CD4-positive, alpha-beta T cell treated with Interleukin-2 at 100 ng/mL for 4 hours (primary cell): ENCODE measurements at places on chromosomes 3 and 15.
A peak's percentile ranks its signal among the peaks of the same experiment; 100 is the strongest.

DNA sequence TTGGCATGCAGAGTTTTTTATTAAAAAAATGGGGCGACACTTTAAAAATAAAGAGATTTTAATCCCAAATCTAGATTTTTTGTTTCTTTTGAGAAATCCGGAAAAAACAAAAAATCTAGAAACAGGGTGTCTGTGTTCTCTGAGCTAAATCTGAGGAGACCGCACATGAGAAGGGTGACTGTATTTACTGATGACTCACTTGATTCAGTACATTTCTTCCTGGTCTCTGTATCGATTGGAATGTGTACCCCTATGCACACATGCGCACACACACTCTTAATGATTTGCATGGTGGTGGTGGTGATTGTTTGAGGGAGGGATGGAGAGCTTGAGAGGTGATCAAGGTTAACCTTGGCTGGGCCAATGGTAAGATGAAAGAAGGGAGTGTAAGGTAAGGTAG, 443.1 kb upstream of the THRB start:
- DNase-seq: no peak

DNA sequence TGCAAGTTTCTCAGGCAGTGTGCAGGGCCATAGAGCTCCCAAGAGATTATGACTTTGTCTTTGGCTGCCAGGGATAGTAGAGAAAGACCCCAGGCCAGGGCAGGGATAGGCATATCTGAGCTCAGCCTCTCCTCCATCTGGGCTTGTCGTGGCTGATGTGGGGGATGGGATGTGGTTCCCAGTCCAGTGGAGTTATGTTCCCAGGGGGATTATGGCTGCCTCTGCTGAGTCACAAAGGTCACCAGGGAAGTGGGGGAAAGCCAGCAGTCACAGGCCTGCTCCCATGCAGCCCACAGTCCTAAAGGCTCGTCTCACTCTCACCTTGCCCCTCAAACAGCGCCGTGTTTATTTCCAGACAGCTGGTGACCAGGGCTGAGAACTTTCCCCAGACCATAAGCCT, 354.9 kb downstream of the SI start:
- no peak for DNase-seq

GRCh38 chr3:7357101-7357500, 496.2 kb downstream of the GRM7 start:
- no peak for DNase-seq

DNA sequence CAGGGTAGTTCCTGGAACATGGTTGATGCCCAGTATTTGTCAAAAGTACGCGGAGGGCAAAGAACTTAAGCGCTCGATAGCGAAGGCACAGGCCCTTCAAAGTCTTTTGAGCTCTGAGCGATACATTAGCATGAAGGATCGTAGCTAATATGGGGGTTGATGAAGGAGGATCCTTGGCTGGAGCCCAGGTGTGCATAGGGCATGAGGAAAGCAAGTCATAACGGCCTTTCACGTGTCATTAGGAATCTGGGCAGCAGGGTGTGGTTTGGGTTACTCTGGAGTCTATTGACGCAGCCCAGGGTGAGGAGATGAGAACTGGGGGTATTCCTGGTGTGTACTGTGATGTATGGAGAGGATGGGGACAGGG, 31.7 kb downstream of the SPINK8 start:
- no peak for DNase-seq

GRCh38 chr3:31714495-31715280, 182.0 kb downstream of the STT3B start:
- DNase-seq: no peak

DNA sequence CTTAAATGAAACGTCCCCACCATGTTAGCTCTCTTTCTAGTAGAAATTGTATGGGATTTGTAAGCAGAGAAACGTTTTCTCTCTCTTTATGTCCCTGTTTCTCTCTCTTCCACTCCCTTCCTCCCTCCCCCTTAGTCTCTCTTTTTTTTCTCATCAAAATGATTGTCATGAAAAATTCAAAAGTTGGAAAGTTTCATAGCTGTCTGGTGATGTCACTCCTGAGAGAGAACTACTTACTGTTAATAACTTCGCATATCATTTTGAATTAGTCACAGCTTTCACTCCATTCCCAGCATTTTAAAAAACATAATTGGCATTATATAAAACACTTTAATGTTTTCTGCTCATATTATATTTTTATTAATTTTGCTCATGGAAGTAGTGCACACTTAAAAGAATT, 331.1 kb downstream of the C3orf38 start:
- DNase-seq: no peak

DNA sequence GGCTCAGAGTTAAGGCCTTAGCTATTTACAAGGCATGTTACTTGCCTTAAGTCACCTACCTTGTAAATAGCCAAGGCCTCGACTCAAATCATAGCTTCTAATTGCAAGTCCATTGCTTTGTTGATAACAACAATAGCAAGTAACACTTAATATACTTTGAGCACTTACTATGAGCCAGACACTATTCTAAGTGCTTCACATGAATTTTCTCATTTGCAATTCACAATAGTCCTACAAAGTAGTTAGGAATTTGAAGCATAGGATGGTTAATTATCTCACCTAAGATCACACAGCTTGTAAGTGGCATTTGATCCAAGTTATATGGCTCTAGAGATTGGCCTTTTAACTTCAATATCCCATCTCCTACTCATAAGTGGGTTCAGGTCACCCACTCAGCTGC, 28.4 kb downstream of the SLC9A9 start:
- DNase-seq: no peak

- DNase-seq: no peak
Measured at GRCh38 chr3:87336761-87337160, 60.4 kb upstream of the POU1F1 start.

GRCh38 chr3:194985031-194985578, 285.9 kb downstream of the XXYLT1 start:
- DNase-seq: no peak

DNA sequence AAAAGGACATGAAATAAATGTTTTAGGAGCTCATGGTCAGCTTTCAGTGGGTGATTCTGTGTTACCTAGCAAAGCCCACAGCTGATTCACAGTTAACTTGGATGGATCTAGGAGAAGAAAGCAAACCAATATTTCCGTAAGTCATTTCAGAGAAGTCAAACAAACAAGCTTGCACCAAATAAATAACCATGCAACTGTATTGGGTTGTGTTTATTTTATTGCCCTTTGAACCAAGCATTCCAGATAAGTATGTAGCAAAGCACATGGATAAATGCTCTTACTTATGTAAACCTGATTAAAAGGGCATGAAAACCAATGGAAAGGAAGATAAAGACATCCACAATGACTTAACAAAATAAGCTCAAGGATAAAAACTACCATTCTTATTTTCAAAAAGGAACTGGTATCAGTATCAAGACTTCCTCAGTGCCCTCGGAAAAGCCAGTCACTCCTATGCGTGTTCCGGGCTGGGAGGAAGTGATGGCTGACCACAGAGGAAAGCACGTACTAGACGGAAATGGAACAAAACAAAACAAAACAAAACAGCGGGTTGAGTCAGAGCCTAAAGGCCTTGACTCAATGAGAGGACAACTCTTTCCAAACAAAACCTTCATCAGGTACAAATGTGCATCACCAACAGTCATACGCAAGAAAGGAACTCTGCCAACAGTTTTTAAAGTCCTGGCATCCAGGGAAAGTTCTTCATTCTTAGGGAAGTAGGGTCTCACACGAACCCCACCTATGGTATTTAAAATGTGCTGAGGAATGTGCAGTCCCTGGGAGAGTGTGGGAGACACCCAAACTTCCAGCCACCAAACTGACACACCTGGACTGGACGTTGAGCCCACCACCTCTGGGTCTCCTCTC, 103.3 kb downstream of the SNRK start:
- DNase-seq: peak; percentile 86

GRCh38 chr3:135228201-135228600, 433.1 kb downstream of the EPHB1 start:
- no peak for DNase-seq

- DNase-seq: no peak
Measured at GRCh38 chr3:39907981-39908380, 98.6 kb downstream of the MYRIP start.

GRCh38 chr3:183288117-183288516, 35.1 kb downstream of the B3GNT5 start:
- DNase-seq: no peak

GRCh38 chr3:194046995-194047645, 88.8 kb upstream of the HES1 start:
- DNase-seq: no peak

- DNase-seq: no peak
Measured at GRCh38 chr15:58546066-58546591, 114.3 kb downstream of the LIPC start.

GRCh38 chr3:79766496-79767193, 1.2 kb downstream of the ROBO1 start:
- DNase-seq: no peak

DNA sequence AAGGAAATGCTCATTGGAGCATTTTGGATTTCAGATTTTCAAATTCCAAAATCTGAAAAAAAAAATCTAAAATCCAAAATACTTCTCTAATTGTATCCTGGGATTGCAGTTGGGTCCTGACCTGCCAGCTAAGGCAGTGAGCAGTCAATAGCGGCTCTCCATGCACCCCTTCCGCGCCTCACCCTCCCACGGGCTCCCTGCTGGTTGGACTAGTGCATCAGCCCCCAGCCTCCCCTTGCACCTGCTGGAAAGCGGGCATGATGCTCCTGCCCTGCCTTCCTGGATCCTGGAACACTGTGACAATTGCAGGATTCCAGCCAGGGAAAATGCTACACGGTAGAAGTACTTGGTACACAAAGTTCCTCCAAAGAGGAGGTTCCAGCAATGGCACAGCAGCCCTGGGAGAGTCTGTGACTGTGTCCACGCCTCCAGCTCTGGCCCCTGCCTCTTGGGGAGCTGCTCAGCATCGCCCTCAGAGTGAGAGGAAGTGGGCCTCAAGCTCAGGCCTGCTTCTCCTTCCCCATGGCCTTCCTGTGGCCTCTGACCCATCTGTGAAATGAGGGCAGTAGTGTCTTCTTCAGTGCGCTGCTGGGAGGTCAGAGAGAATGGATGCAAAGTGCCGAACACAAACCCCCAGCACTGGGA, 39.5 kb upstream of the CHRNB4 start:
- DNase-seq: no peak

- peak; percentile 13 for DNase-seq
Measured at GRCh38 chr3:47475029-47475569, 642 bp downstream of the SCAP start.

GRCh38 chr3:70728311-70728710, 415.9 kb upstream of the MDFIC2 start:
- DNase-seq: no peak

- no peak for DNase-seq
Measured at GRCh38 chr3:128620268-128620691, 30.3 kb downstream of the RPN1 start.

DNA sequence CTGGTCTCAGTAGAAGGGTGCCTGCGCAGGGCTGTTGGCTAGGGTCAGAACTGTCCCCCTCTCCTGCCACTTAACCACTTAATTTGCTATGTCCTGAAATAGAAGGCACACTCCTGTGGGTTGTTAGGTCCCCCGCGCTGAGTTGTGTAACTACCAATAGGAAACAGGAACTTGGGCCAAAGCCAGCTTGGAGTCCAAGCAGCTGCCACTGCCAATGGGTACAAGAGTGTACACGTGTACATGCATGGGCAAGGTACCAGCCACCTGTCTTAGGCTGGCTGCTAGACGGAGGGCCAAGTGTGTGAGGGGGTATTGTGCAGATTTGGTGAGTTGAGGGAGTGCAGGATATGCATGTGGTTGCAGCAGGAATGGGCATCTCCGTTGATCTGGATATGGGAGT, 29.7 kb upstream of the POLG start:
- no peak for DNase-seq

GRCh38 chr3:77158730-77159581, 119.1 kb downstream of the ROBO2 start:
- DNase-seq: no peak

- DNase-seq: no peak
Measured at GRCh38 chr3:52433996-52434479, 10.9 kb downstream of the SEMA3G start.

DNA sequence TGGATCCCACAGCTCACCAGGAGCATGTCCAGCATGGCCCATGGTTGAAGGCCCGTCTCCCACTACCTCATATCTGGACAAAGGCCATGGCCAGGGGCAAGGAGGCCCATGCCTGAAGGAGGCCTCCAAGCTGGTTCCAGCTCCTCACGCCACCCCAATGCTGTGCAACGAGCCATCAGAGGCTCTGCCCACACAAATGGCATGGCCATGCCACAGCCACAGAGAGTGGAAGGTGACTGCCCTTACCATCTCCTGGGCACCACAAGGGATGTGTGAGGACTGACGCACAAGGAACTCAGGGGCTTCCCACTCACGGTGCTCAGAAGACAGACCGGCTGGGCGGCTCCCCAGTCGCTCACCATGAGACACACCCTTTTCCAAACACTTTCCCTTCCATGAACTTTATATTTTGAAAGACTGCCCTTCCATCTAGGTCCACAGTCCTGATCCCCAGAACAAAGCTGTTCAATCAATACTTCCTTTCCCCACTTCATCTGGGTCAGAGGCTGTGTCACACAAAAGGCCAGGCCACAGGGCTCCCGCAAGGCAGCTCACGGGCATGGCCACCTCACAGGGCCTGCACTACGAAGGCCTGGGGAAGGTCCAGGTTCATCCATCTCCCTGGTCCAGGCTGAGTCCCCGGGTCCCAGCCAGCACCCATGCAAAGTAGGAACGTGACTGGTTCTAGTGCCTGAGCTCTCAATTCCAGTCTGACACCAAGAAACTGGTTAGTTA, 66.4 kb downstream of the CYFIP1 start:
- no peak for DNase-seq
